Stimulated activated effector memory CD8-positive, alpha-beta T cell treated with anti-CD3 and anti-CD28 coated beads, Interleukin-12 subunit alpha, Interleukin-12 subunit beta, amount 100 ng/mL, for 72 hours (primary cell): ENCODE measurements at places on chromosomes 7 and 10.

DNA sequence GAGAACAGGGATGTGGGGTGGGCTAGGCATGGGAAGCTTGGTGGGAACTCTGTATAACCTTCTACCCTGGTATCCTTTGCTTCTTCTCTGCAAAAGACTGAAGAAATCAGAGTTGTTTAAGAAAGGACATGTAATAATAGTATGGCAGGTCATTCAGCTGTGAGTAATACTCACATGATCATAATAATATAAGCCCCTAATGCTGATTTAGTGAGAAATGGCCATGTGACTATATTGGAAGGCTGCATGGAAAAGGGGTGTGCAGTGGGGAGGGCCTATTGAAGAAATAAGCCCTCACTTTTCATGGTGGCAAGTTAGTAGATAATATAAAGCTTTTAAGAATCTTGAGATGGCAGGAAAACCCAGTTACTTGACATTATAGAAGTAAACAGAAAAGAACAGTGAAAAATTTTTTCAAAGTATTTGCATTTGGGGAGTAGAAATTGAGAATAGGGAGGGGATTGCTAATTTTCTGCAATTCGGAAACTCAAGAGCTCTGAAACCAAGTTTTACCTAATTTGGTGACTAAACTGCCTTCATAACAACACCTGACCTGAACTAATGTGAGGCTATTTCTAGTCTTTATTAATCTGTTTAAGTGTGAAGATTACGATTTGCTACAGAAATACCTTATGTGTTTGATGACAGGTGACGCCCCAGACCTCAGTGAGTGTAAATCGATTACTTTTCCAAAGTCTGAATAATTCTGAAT lies 44.4 kb downstream of the ATXN7L1 start:
- no peak for DNase-seq

DNA sequence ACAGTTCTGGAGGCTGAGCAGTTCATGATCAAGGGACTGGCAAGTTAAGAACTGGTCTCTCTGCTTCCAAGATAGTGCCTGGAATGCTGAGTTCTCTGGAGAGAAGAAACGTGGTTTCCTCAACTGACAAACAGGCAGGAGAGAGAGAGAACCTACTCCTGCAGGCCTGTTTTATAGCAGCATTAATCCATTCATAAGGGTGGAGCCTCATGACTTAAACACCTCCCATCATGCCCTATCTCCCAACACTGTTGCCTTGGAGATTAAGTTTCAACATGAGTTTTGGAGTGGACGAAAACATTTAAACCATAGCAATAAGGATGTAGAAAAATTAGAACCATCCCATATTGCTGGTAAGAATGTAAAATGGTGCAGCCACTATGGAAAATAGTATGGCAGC lies 32.3 kb upstream of the IMMP2L start:
- no peak for DNase-seq

DNA sequence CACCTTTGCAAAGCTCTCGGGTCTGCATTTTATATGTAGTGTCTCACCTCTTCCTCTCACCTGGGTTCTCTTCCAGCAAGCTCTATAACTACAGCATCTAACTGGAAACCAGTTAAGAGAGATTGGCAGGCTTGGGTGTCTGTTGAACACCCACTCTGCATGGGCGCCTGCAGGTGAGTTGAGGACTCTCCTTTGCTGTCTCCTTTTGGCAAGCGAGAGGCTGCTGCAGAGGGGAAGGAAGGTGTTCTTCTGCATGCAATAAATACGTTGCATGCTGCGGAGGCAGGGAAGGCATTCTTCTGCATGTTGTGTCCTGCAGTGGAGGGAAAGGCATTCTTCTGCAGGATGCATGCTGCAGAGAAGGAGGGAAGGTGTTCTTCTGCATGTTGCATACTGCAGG lies 81.4 kb upstream of the ADAM12 start:
- DNase-seq, result no peak

- DNase-seq, result no peak
Measured at GRCh38 chr7:29609162-29610037, 45.8 kb downstream of the PRR15 start.

GRCh38 chr10:119872610-119872859 lies at the start of gene MCMBP:
TSS of gene MCMBP (minus strand) at chr10:119872843. CDS start at chr10:119872584, 259 bp downstream.
- DNase-seq, result no peak
